Activated naive CD4-positive, alpha-beta T cell treated with anti-CD3 and anti-CD28 coated beads, Interleukin-2, amount 10 ng/mL, durations not matched to agents 7 days and 5 days (primary cell): ENCODE measurements at places on chromosomes 16 and 17.

DNA sequence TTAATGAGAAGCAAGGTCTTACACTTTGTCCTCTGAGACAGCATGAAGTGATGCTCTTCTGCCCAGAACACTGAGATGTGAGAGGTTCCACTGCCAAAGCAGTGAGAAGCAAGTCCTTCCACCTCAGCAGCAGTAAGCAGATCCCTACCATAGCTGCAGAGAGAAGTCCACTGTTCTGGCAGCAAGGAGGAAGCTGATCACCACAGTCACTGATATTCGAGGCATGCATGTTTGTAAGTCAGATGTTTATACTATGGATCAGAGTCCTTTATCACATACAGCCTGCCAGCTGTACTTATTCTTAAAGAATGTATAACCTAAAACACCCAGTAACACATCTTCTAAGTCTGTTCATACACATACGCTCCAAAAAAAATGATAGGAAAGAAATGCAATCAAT, 18.2 kb upstream of the METTL2A start:
- H3K36me3 ChIP-seq = no peaks in the 10 kb centered on the region
- H3K4me1 ChIP-seq = no peaks in the 10 kb centered on the region
- no peak overlapping the region for H3K4me3 ChIP-seq
- no peak for DNase-seq
- H3K27ac ChIP-seq = no peak overlapping the region

- peaks cover 25% of the 10 kb centered on the region for H3K36me3 ChIP-seq
- H3K4me3 ChIP-seq = peak overlapping the region; percentile 92
- H3K4me1 ChIP-seq = peaks cover 52% of the 10 kb centered on the region
- DNase-seq = no peak
- no peaks in the 10 kb centered on the region for H3K27me3 ChIP-seq
- peak overlapping the region; percentile 95 for H3K27ac ChIP-seq
Measured at GRCh38 chr16:53504665-53505064, 1.7 kb upstream of the AKTIP start.

DNA sequence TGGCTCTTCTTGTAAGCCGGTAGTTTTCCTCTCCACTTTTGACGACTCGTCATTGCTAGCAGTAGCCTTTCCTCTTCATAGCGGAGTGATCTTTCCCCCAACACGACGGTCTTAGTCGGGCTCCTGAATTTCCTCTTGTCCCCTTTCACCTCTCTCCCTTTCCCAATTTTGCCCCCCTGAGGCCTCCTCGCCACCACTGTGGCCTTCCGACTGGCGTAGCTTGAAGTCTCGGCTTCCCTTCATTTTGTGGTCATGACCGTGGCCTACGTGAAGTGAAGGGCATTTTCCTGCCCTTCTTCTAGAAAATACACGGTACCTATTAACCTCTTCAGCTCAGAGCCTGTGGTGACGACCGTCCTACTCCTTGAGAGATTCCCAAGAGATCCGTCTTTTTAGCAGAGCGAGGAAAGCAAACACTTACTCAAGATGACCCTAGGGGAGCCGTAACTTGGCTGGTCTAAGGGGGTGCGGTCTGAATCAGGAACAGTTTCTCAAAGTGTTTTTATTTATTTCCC, 787 bp downstream of the PRKAR1A start:
- H3K27me3 ChIP-seq = no peaks in the 10 kb centered on the region
- no peak for DNase-seq
- peak overlapping the region; percentile 89 for H3K4me3 ChIP-seq
- peak overlapping the region; percentile 91 for H3K27ac ChIP-seq
- H3K36me3 ChIP-seq = peaks cover 33% of the 10 kb centered on the region
- H3K4me1 ChIP-seq = peaks cover 52% of the 10 kb centered on the region

DNA sequence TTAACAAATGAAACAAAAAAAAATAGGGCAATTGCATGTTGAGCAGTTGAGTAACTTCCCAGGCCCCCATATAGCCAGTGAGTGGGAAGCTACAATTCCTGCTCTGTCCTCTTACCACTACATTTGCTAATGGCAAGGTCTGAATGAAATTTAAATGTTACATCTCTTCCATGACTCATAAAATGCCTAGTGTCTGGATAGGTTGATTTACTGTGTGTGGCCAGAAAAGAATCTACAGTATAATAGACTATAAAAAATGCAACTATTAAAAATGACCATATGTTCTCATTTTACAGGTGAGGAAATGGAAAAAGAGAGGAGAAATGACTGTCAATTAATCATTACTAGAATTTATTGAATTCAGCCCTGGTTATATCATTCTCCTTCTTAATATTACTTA, 1199.3 kb downstream of the CDH11 start:
- no peak overlapping the region for H3K4me3 ChIP-seq
- no peaks in the 10 kb centered on the region for H3K27me3 ChIP-seq
- H3K4me1 ChIP-seq = no peaks in the 10 kb centered on the region

GRCh38 chr17:58318065-58318481, 10.5 kb downstream of the TSPOAP1 start:
- peaks cover 13% of the 10 kb centered on the region for H3K4me1 ChIP-seq
- peak overlapping the region; percentile 26 for H3K27ac ChIP-seq
- peak; percentile 19 for DNase-seq
- H3K4me3 ChIP-seq = no peak overlapping the region
- no peaks in the 10 kb centered on the region for H3K27me3 ChIP-seq
- peaks cover 32% of the 10 kb centered on the region for H3K36me3 ChIP-seq

DNA sequence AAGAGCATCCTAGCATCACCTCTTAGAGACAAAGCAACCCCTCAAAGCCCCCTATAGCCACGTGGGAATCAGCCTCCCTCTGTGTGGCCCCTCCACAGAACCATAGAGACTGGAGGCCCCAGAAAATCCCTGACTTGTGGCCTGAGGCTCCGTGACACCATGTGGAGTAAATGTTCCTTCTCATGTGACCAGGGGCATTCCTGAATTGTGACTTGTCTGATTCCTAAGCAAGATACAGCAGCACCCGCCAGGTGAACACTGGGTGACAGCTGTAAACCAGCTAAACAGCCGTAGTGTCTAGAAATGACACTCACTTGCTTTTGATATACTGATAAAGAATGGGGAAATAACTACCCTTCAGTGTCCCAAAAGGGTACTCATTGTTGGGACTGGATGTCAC, 79.0 kb downstream of the DYNLRB2 start:
- H3K27me3 ChIP-seq = no peaks in the 10 kb centered on the region
- no peak for DNase-seq

GRCh38 chr17:17926840-17927449, 45.3 kb downstream of the TOM1L2 start:
- H3K36me3 ChIP-seq = no peaks in the 10 kb centered on the region
- H3K27me3 ChIP-seq = no peaks in the 10 kb centered on the region
- H3K4me1 ChIP-seq = no peaks in the 10 kb centered on the region
- no peak overlapping the region for H3K4me3 ChIP-seq
- no peak for DNase-seq

DNA sequence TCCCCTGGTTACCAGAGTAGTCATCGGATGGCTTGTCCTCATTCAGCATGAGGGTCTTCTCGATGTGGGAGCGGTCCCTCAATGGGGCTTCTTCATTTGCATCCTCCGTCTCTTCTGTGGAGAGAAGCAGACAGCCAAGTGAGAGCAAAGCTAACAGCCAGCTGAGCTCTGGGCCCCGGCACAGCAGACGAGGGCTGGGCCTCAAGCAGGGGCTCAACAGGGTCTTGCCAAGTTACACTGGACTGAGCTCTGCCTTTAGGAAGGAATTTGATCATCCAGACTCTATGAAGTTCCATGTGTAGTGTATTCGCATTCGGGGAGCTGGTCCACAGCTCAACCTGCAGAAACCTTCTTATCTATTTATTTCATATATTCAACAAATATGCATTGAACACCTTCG, 37.4 kb downstream of the SRL start:
- peaks cover 87% of the 10 kb centered on the region for H3K27me3 ChIP-seq
- no peak for DNase-seq
- H3K4me3 ChIP-seq = no peak overlapping the region

DNA sequence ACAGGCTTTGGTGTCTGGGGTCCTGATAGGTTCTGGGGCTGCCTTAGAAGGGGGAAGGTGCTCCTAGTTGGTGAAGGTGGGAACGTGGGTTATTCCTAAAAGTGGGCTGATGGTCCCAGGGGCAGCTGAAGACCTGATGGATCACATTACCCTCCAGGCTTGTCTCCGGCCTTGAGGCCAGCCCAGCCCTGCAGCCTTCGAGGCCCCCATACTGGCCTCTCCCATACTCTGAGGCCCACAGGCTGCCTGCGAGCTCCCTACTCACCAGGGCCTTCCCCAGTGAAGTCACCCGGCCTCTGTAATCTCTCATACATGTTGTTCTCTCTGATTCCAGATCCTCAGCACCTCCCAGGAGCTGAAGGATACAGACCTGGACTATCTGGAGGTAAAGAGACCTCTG, 2.7 kb downstream of the RNF112 start:
- H3K4me3 ChIP-seq = no peak overlapping the region
- H3K36me3 ChIP-seq = no peaks in the 10 kb centered on the region
- DNase-seq = no peak
- H3K27me3 ChIP-seq = peaks cover 73% of the 10 kb centered on the region

GRCh38 chr16:87603684-87604633, 1.7 kb downstream of the JPH3 start:
- no peaks in the 10 kb centered on the region for H3K36me3 ChIP-seq
- H3K4me1 ChIP-seq = peaks cover 7% of the 10 kb centered on the region
- no peak overlapping the region for H3K4me3 ChIP-seq
- DNase-seq = no peak
- no peak overlapping the region for H3K27ac ChIP-seq

DNA sequence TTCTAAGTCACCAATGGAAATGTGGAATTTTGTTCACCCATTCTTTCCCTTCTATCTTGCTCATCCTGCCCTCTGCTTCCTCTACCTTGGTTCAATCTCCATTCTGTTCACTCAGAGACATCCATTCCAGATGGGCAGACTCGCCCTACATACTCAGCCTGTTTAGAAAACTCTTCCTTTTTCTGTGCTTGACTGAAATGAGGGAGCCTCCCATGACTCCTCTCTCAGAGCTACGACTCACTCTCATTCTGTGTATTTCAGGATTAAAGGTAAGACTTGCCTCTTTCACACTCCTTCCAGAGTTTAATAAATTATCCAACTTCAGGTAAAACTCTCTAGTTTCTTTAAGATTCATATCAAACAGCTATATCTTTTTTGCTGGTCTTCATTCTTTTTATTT, 182.8 kb downstream of the HS3ST3A1 start:
- H3K27me3 ChIP-seq = peaks cover 4% of the 10 kb centered on the region
- H3K36me3 ChIP-seq = no peaks in the 10 kb centered on the region
- H3K4me1 ChIP-seq = no peaks in the 10 kb centered on the region
- H3K4me3 ChIP-seq = no peak overlapping the region

GRCh38 chr17:18854956-18855355, 3.0 kb upstream of the PRPSAP2 start:
- H3K27ac ChIP-seq = no peak overlapping the region
- peaks cover 38% of the 10 kb centered on the region for H3K4me1 ChIP-seq
- H3K36me3 ChIP-seq = peaks cover 3% of the 10 kb centered on the region
- no peak for DNase-seq

DNA sequence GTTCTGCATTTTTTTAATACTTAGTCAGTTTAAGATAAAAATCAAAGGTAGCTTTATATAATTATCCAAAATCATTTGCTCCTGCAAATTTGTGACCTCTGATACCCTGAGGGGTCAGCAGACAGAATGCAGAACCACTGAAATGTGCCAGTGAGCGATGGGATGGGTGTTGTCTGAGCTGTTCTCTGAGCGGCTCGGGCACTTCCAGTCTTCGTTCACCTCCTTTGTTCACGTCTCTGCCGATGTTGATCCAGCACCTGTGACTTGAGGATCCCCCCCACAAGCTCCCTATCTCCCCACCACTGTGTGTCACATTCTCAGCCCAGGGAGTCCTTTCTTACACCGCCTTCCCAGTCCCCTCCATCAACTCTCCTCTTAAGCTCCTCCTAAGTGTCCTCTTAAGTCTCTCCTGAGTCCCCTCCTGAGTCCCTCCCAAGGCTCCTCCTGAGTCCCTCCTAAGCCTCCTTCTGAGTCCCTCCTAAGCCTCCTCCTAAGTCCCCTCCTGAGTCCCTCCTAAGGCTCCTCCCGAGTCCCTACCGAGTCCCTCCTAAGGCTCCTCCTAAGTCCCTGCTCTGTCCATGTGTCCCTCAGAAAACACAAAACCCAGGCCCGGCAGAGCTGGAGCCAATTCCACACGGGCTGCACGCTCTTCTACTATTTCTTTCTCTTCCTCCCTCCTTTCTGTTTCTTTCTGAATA, 47.5 kb downstream of the RNF213 start:
- peak overlapping the region; percentile 45 for H3K27ac ChIP-seq
- H3K4me1 ChIP-seq = no peaks in the 10 kb centered on the region
- DNase-seq = no peak
- H3K4me3 ChIP-seq = no peak overlapping the region
- H3K27me3 ChIP-seq = no peaks in the 10 kb centered on the region
- H3K36me3 ChIP-seq = peaks cover 72% of the 10 kb centered on the region

DNA sequence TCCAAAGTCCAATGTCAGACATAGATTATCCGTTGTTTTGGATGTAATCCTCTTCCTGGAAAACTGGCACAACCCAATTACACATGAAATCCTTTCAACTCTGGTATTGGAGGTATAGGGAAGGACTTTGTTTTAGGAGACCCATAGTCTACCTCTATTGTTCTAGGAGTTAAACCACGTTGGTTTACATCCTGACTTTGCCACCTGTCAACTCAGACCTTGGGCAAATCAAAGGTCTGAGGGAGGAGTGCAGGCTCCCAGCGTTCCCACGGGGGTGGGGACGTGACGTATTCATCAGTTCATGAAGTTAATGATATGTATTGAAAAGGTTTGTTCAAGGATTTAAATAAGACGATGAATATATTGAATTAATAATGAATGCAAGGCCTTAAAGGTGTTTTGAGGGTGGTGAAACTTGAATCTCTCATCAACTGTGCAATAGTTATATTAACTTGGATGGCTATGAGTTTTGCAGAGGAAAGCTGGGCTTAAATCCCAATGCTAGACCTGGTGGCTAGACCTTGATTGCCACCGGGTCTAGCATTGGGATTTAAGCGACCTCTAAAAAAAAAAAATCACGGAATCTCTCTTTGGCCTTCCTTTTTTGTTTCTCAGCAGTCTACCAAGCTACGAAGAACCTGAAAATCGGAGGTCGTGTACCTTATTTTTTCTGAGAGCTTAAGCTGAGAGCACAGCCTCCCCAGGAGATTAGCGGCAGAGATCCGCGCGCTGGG, 744 bp upstream of the NF1 start:
- peaks cover 20% of the 10 kb centered on the region for H3K4me1 ChIP-seq
- no peak for DNase-seq
- H3K27me3 ChIP-seq = no peaks in the 10 kb centered on the region
- H3K4me3 ChIP-seq = peak overlapping the region; percentile 86

GRCh38 chr17:82605939-82606600, 42.2 kb downstream of the WDR45B start:
- no peaks in the 10 kb centered on the region for H3K27me3 ChIP-seq
- H3K27ac ChIP-seq = peak overlapping the region; percentile 55
- H3K4me1 ChIP-seq = peaks cover 12% of the 10 kb centered on the region
- H3K4me3 ChIP-seq = no peak overlapping the region
- peaks cover 52% of the 10 kb centered on the region for H3K36me3 ChIP-seq
- no peak for DNase-seq

DNA sequence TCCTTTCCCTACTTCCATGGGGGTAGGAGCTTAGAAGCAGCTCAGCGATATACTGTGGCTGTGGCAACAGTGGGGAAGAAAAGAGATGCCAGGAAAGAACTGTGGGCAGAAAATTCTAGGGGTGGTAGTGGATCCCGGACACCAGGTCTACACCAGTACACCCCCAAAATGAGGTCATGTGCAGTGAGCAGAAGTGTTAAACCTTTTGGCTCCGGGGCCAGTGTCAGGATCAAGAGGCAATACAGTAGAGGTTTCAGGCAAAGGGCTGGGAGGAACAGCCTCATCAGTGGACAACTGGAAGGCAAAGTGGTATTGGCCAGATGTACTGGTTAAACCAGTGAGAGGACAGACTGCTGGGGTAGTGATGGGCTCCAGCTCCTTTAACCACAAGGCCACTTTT, 163.1 kb upstream of the CCL2 start:
- no peaks in the 10 kb centered on the region for H3K4me1 ChIP-seq
- H3K4me3 ChIP-seq = no peak overlapping the region
- no peak overlapping the region for H3K27ac ChIP-seq
- no peaks in the 10 kb centered on the region for H3K36me3 ChIP-seq
- no peak for DNase-seq
